ENCODE measurements at places on chromosomes 16 and 17.

DNA sequence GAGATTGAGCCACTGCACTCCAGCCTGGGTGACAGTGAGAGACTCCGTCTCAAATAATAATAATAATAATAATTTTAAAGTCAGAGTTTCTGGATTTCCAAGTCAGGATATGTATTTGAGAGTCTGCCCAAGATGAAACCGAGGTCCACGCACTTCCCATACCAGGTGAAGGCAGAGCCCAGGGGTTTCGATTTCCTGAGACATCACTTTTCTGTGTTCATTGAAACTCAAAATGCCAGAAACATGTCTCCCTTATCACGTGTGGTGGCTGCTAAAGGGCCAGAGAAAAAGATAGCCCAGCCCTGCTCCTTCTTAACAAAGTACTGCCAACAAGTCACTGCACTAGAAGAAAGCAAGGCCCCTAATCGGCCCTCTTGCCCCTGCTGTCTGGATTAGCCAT lies 9.8 kb upstream of the RNF157 start:
- DNase-seq = no peak

DNA sequence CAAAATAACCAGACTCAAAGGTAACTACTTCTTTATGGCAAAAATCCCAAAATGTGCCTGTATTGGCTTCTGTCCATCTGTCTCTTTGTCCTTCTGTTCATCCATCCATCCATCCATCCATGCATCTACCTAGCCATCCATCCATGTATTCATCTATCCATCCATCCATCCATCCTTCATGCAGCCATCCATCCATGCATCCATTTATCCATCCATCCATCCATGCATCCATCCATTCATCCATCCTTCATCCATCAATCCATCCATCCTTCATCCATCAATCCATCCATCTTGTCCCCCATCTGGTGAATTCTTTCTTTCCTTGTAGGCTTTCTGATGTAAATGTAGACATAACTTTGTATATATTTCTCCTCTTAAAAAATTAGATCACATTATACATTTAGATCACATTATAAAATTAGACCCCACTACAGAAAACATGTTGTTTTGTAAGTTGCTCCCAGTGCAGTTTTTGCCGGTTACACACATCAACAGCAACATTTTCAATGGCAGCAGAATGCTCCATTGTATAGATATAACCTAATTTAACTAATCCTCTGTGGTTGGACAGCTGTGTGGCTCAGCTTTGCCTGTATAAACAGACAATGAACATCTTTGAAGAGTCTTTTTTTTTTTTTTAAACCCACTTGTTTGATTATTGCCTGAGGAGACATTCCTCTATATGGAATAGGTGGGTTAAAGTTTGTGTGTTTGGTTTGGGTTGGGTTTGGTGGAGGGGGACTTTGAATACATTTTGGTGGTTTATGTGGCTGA lies 72.0 kb downstream of the MSI2 start:
- DNase-seq = no peak

DNA sequence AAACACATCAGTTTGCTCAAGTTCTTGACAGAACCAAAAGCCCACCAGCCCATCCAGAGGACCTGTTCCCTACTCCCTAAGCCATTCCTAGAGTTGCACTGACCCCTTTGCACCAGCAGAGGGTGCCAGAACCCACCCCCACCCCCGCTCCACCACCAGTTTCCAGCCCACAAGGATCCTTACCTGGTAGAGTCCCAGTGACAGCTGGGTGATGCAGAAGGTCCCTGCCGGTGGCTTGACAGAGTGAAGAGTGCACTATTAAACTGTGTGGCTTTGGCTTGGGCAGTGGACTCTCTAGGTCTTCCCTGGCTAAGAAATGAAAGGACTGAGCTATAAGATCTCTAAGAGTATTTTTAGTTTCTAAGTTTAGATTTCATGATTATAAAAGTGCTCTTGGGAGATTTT lies 73.3 kb upstream of the MTMR4 start:
- DNase-seq = peak; percentile 68

GRCh38 chr16:54939510-54940278 lies 9.0 kb downstream of the IRX5 start:
- DNase-seq = no peak

DNA sequence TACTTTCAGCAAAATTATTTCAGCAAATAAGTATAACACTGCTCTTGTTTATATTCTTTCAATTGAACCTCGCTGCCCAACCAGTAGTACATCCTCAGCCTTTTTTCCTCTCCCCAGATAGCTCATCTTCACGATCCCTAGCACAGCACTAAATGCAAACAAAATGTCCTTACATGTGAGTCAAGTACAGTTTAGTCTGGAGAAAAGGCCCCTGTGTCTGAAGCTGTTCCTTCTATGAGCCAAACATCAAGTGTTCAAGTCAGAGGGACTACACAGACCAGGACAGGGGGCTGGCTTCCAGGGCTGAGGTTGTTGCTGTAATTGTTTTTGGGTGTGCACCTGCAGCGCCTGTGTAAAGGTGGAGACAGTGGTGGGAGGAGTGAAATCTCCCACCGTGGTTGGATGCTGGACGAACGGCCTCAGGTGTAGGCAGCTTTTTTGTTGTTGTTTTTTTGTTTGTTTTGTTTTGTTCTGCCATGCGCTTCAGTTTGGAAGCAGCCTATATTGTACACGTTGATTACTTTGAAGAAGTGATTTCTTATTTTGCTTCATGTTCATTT lies 147.1 kb downstream of the PRKCA start:
- DNase-seq = no peak

DNA sequence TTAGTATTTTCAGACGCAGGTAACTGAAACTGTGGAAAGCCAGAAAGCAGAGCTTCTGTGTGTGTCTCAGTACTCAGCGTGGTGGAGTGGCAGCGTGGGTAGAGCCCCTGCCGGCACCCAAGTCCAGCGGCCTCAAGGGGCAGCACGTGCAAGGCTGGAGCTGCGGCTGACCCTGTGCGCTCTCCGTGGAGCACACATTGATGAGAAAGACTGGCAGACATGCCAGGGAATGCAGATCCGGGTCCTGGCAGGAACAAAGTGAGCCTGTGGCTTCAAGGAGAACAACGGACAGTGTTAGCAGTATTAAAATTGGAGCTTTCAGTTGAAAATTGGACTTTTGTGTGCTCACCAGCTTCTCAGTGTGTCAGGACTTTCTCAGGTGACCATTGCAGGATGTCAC lies 23.3 kb downstream of the ZC3H18 start:
- DNase-seq = no peak

- DNase-seq = peak; percentile 20
These were observed 14.2 kb downstream of the SNX20 start for GRCh38 chr16:50666658-50667496.

GRCh38 chr17:37825851-37826250 lies 81.0 kb upstream of the HNF1B start:
- no peak for DNase-seq

- no peak for DNase-seq
These were observed 20.6 kb downstream of the BLMH start for GRCh38 chr17:30271102-30271501.

- DNase-seq = no peak
These were observed 4.8 kb downstream of the PLEKHH3 start for GRCh38 chr17:42672038-42672437.

DNA sequence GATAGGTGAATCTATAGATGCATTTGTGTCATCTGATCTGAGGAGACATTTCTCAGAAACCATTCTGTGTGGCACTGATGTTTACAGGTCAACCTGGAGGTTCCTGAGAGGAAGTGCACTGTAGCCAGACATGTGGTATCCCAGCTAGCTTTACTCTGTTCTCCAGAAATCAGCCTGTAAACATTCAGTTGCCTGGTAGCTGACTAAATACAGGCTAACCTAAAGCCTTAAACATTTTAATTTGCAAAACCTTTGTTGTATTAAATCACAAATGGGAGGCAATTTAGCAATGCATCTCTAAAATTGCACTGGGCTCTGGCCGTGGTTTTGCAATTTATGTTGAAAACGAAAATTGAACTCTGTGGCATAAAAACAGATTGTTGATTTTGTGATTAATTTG lies 207.6 kb downstream of the FTO start:
- peak; percentile 14 for DNase-seq

DNA sequence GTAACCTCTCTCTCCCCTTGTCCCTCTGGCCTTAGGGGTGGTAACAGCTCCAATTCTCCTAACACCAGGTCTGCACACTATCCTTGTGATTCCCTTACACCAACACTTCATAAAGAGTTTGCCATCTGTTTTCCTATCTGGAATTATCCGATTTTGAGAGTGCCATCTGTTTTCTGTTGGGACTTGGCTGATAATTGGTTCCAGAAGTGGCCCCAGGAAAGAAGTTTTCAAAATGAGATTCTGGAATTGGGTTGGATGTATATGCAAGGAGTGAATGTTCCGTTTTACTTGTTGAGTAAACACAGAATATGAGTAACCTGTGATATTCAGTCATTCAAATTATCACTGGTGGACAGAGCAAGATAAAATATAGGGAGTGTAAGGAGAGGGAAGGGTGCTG lies 134.1 kb upstream of the HS3ST3A1 start:
- DNase-seq = no peak

DNA sequence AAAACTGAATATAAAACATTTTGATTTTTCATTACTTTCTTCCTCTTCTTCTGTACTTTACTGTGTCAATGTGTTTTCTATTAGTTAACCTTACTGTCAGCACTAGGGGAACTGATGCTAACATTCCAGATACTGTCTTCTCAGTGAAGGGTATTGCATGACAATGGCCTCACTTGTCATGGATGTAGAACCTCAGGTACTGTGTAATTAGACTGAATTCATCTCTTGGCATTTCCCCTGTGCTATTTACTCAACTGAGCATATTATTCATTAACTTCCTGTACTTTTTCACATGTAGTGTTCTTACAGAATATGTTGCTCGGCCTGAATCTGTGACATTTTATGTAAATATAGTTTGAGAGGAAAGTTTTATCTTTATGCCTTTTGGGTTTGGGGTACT lies 237.0 kb downstream of the CA10 start:
- no peak for DNase-seq

DNA sequence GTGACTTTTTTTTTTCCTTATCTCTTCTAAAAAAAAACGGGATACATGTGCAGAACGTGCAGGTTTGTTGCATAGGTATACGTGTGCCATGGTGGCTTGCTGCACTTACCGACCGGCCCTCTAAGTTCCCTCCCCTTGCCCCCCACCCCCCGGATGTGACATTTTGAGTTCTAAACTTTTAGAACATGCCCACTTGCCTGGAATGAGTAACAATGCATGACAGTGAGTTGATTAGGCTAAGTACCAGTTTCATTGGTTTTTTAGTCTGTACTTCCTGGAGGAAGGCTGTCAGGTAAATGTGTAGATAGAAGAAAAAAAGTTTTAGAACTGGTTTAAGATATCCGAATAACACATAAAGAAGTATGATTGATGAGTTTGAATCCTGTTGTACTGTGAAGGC lies 4.0 kb downstream of the BPTF start:
- peak; percentile 14 for DNase-seq

GRCh38 chr17:18990331-18990730 lies 14.2 kb downstream of the FAM83G start:
- DNase-seq = no peak

DNA sequence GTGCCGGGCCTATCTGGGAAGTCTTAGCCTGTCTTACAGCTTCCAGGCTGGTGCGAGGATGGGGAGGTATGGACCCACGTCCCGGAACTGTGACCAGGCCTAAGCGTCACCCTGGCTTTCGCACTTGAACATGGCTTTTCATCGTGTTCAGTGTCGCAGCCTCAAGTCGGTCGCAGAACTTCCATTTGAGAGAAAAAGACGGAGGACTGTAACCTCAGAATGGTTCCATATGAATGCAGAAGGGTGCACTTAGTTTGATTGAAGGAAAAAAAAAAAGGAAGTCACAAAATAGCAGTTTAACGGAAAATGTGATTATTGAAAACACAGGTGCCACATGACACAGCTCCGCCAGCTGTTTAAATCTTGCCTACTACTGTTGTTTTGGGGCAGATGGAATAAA lies 30.2 kb upstream of the JPT2 start:
- DNase-seq = no peak

DNA sequence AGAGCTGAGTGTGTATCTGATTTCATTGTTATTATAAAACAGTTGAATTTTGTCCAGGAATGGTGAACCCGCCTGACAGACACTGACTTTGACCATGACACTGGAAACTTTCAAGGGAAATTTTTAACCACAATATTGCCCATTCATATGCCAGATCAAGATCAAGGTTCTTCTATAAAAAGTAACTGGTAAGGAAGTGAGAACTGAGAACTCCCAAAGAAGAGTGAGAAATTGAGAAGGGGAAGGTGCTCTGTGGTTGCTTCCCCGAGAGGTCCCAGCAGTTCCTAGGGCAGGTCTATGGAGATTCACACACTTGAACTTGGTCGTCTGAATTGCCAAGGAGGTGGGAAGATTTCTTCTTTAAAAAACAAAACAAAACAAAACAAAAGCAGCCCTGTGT lies 27.3 kb downstream of the SLC6A4 start:
- DNase-seq = no peak

DNA sequence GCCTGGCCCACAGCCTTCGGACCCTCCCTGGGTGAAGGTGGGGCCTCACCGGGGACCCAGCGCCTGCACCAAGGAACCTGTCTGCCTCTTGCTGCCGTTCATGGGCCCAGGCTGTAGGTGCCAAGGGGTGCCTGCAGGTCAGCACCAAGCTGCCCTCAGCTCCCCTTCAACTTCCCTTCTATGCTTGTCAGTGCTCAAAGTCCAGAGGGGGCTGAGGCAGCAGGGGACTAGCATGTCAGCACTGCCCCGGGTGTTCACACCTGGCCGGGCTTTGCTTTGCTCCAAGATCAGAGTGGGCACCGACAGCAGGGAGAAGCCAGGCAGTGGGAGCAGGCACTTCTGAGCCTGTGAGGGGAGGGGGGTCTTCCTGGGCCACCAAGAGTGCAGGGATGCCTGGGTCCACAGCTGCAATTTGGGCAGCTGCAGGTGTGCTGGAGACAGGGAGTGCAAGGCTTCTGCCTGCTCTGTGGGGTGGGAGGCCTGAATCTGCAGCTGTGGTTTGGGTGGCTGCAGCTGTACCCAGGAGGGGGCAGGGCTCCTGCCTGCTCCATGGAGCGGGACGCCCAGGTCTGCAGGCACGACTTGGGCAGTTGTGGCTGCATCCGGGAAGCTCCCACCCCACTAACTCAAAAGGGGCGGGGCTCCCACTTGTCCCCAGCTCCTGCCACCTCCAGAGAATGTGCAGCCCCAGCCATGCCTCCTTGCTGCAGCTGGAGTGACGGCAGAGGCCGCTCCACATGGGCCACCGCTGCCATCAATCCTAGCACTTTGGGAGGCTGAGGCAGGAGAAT lies 27.6 kb upstream of the PRM1 start:
- DNase-seq = peak; percentile 56

- peak; percentile 38 for DNase-seq
These were observed 510.7 kb downstream of the MAF start for GRCh38 chr16:79089735-79090284.

- peak; percentile 4 for DNase-seq
These were observed 539 bp downstream of the LRRC45 start for GRCh38 chr17:82023447-82024241.

- DNase-seq = no peak
These were observed 273.0 kb downstream of the CEP112 start for GRCh38 chr17:65918916-65919315.

GRCh38 chr16:29674188-29674587 lies 4.8 kb upstream of the QPRT start:
- peak; percentile 18 for DNase-seq
